HEK293T (cell line): ENCODE measurements at places on chromosomes 5 and 9.

DNA sequence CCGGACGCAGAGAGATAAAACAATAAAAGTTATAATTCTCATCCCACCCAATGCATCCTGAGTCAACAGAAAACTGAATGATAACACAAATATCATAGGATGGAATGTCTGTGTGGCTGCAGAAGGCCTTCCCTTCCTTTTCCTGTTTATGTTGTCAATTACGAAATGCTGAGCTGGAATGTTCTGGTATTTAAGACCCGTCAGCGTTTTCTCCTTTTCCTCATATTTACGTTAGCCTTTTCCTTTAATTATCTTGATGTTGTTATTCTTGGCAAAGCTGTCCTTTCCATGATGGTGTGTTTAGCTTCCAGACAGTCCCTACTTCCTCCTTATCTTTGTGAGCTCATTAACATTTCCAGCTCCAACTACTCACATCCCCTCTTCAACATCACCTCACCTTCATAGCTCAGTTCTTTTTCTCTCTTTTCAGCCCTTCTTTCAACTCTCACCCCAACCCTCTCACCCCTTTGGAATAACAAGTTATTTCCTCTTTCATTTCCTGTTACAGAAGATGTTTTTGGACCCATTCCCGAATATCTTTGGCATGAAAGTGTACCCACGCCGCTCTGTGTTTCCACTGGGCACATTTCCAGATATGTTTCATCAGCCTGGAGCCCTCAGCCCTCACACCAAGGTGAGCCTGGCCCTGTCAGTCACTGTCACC lies 221.6 kb downstream of the NR2F1-AS1 start:
- DNase-seq, result no peak

DNA sequence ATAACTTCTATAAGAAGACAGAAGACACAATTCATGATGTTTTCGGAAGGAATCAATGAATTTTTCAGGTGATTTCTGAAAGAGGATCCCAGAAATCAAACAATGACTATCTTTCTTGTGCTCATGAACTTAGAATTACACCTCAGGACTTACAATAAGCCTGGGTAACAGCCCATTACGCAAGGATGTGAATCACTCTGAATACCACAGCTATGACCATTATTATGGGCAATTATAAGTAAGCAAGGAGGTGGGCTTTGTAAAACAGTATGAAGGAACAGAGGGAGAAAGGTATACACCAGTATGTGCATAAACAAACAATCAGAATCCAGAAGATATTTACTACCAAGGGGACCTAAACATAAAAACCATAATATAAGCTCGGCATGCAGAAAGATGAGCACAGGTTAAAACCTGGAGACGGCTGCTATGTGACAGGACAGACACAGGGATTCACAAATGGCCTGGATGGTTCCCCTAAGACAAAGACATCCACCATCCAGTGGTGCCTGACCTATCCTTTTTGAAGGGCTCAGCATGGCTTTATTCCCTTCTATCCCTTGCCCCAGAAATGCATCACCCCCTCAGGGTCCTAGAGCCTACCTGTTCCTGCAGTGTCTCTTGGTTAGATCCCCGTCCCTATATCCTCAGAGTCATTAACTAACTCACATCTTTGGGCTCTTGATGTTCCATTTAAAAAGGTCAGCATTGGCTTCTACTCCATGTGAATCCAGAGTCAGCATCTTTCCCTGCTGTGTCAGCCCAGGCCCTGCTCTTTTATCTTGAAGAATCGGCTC lies 21.8 kb upstream of the PPP2CA start:
- DNase-seq, result no peak

DNA sequence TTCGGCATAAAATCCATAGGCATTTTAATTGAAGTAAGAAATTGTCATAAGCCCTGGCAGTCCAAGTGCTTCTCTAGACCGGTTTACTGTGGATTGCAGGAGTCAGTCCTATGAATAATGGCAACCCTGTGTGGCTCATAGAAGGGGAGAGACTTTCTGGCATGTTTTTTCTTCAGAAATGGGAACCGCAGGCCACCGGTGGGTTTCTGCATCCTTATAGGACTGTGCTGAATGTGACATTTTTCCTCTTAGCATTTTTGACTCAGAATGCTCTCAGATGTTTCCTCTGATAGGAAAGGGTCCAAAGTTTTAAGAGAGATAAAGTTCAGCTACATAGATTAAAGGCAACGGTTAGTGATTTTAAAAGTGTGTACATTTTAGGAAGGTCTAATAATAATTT lies 6.3 kb downstream of the DAPK1 start:
- no peak for DNase-seq

- no peak for DNase-seq
Measured at GRCh38 chr9:93129691-93130500, 4.2 kb downstream of the NINJ1 start.

DNA sequence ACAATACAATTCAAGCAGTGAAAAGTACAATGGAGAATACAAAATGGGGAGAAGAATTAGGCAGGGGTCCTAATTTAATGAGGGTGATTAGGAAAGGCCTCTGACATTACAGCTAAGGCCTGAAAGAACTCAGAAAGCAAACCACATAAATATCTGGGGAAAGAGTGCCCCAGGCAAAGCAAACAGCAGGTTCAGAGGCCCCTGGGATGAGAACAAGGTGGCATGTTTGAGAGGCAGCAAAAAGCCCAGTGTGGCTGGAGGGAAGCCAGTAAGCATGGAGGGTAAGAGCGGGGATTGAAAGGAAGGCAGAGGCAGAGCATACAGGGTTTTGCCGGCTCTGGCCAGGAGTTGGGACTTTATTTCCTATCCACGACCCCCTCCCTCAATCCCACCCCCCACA lies 33.4 kb upstream of the VDAC1 start:
- DNase-seq, result no peak

- no peak for DNase-seq
Measured at GRCh38 chr9:130839132-130840111, 4.4 kb downstream of the ABL1 start.

- no peak for DNase-seq
Measured at GRCh38 chr5:87076931-87077330, 190.8 kb upstream of the RASA1 start.

- DNase-seq, result no peak
Measured at GRCh38 chr5:157548513-157549282, 26.9 kb downstream of the ADAM19 start.
